ENCODE measurements at places on chromosomes 4 and X.

DNA sequence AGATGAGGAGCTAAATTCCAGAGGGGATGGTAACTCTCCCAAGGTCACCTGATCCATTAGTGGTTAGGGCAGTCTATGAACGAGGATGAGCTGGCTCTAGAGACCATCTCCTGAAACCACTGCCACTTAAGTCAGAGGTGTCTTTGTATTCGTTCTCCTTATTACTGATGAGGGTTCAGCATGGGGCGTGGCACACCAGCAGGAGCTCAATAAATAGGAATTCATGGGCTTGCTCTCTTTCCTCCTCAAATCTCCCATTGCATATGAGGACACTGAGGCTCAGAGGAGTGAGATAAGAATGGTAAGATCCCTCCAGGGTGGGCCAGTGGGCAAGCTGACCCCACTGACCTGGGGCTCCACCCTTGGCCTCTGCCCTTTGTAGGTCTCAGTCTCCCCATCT lies 1.7 kb upstream of the GATA1 start:
- no peaks in the 10 kb centered on the region for H3K36me3 ChIP-seq
- DNase-seq = no peak
- H3K27me3 ChIP-seq = peaks cover 31% of the 10 kb centered on the region
- no peak overlapping the region for H3K4me3 ChIP-seq
- peaks cover 5% of the 10 kb centered on the region for H3K4me1 ChIP-seq

- H3K27me3 ChIP-seq = no peaks in the 10 kb centered on the region
- H3K4me1 ChIP-seq = no peaks in the 10 kb centered on the region
- no peak for DNase-seq
- no peak overlapping the region for H3K4me3 ChIP-seq
- H3K36me3 ChIP-seq = no peaks in the 10 kb centered on the region
These were observed 24.9 kb upstream of the HGFAC start for GRCh38 chr4:3416821-3417221.

- H3K4me1 ChIP-seq = peaks cover 16% of the 10 kb centered on the region
- peaks cover 4% of the 10 kb centered on the region for H3K36me3 ChIP-seq
- H3K4me3 ChIP-seq = peak overlapping the region; percentile 92
- peak; percentile 4 for DNase-seq
These were observed 691 bp downstream of the MAGED1 start for GRCh38 chrX:51893931-51894696.

DNA sequence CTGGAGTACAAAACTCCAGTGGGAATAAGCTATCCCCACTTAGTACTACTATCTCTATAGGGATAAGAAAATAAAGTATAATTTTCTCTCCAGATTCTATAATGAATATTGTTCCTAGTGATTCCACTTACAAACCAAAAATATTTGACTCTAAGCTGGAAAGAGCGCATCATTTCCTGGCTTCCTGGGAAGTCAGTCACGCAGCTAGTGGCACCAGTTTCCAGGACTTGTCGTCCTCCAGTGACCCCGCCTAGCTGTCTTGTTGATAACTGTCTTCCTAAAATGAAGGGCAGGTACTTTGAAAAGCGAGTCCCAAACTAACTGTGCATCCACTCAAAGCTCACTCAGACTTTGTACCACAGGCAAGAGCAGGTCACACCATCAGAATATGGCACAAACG lies 39.3 kb downstream of the LNX1 start:
- peaks cover 15% of the 10 kb centered on the region for H3K27me3 ChIP-seq
- no peak for DNase-seq
- H3K4me3 ChIP-seq = no peak overlapping the region
- H3K4me1 ChIP-seq = no peaks in the 10 kb centered on the region
- no peak overlapping the region for H3K27ac ChIP-seq
- H3K36me3 ChIP-seq = no peaks in the 10 kb centered on the region

- no peak for DNase-seq
- peak overlapping the region; percentile 97 for H3K27ac ChIP-seq
- H3K4me3 ChIP-seq = peak overlapping the region; percentile 95
- peaks cover 3% of the 10 kb centered on the region for H3K36me3 ChIP-seq
- peaks cover 37% of the 10 kb centered on the region for H3K4me1 ChIP-seq
These were observed 457 bp downstream of the TFE3 start for GRCh38 chrX:49042581-49043219.

DNA sequence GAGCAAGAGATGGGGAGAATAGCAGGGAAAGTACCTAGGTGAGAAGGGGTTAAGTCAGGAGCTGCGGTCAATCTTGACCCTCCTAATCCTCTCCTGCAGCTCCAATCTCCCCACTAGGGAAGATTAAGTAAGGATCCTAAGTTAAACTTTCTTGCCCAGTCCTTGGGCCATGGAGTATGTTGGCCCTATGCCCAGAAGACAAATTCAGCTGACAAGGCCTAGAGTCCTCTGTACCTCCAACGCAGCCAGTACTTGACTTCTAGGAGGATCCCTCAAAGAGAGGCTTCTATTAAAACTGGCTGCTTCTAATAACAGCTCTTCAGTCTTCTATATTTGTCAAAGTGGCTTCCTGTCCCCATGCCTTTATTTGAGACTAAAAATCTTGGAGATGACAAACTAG lies 1.4 kb downstream of the CLDN2 start:
- H3K27me3 ChIP-seq = peaks cover 18% of the 10 kb centered on the region
- no peak overlapping the region for H3K27ac ChIP-seq
- no peak for DNase-seq
- peaks cover 17% of the 10 kb centered on the region for H3K4me1 ChIP-seq
- H3K4me3 ChIP-seq = no peak overlapping the region

- no peaks in the 10 kb centered on the region for H3K4me1 ChIP-seq
- no peak overlapping the region for H3K27ac ChIP-seq
- H3K36me3 ChIP-seq = no peaks in the 10 kb centered on the region
- no peaks in the 10 kb centered on the region for H3K27me3 ChIP-seq
- DNase-seq = no peak
These were observed 514.8 kb upstream of the TENM3 start for GRCh38 chr4:181728305-181728966.

DNA sequence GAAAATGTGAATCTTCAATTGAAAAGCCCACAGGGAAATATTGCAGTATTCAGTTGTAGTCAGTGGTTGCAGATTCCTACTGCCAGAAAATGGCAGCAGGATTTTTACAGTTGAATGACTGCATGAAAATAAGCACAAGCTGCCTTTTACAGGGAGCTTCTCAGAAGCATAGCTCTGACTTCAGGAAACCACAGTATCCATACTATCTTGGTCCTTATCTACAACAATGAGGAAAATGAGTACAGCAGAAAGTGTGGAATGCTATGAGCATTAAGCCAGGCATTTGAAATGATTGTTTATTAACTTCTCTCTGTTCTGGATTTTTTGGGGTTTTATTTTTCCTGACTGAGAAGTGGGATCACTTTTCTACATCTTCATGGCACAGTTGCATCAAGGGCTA lies 34.6 kb upstream of the PRRG1 start:
- no peaks in the 10 kb centered on the region for H3K4me1 ChIP-seq
- H3K4me3 ChIP-seq = no peak overlapping the region
- H3K36me3 ChIP-seq = no peaks in the 10 kb centered on the region
- H3K27me3 ChIP-seq = peaks cover 7% of the 10 kb centered on the region
- DNase-seq = no peak
- H3K27ac ChIP-seq = no peak overlapping the region

GRCh38 chr4:147137280-147137679 lies 191.6 kb upstream of the TTC29 start:
- H3K36me3 ChIP-seq = no peaks in the 10 kb centered on the region
- peaks cover 7% of the 10 kb centered on the region for H3K27me3 ChIP-seq
- H3K4me3 ChIP-seq = no peak overlapping the region
- no peaks in the 10 kb centered on the region for H3K4me1 ChIP-seq
- H3K27ac ChIP-seq = no peak overlapping the region
- no peak for DNase-seq

DNA sequence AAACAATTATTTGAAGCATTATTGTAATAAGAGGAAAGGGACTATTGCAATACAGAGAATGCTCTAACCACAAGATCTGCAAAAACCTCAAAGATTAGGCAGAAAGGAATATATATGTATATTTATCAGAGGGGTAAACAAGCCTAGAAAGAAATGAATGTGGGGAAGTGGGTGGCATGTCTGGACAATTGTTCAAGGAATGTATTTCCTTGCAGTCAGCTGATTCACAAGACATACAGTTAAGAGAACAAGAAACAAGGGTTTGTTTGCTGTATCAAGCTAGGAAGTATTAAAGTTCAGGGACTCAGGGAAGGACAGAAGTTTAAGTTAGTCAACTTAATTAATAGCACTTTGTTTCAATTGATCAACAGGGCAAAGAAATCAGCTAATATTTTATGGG lies 514.7 kb downstream of the CENPC start:
- H3K27me3 ChIP-seq = no peaks in the 10 kb centered on the region
- no peak for DNase-seq
- no peak overlapping the region for H3K4me3 ChIP-seq
- no peak overlapping the region for H3K27ac ChIP-seq
- H3K4me1 ChIP-seq = no peaks in the 10 kb centered on the region
- no peaks in the 10 kb centered on the region for H3K36me3 ChIP-seq

- peaks cover 28% of the 10 kb centered on the region for H3K27me3 ChIP-seq
- H3K27ac ChIP-seq = no peak overlapping the region
- peaks cover 4% of the 10 kb centered on the region for H3K4me1 ChIP-seq
- no peaks in the 10 kb centered on the region for H3K36me3 ChIP-seq
These were observed 28.8 kb upstream of the SCOC start for GRCh38 chr4:140344621-140345020.

DNA sequence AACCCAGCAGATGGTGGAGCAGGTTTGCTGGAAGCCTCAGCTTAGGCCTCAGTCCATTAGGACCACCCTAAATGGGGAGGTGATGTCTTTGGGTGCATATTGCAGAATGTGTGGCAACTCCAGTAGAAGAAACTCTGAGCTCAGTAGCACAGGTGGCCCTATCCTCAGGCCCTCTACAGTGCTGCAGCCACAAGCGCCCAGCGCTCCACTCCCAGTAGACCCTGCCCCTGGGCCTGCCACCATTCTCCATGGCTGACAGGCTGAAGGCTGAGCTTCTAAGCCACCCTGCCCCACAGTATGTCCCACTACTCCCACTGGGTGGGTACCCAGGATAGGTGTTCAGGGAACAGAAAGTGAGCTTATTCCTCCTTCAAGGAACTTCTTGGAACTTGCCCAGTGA lies 162.8 kb upstream of the MAMLD1 start:
- H3K27ac ChIP-seq = no peak overlapping the region
- DNase-seq = no peak
- peaks cover under 1% of the 10 kb centered on the region for H3K27me3 ChIP-seq
- peaks cover 17% of the 10 kb centered on the region for H3K4me1 ChIP-seq
- H3K4me3 ChIP-seq = no peak overlapping the region

GRCh38 chr4:178480881-178481280 lies 1038.6 kb upstream of the AGA start:
- H3K27me3 ChIP-seq = no peaks in the 10 kb centered on the region
- no peak overlapping the region for H3K4me3 ChIP-seq
- DNase-seq = no peak
- H3K36me3 ChIP-seq = no peaks in the 10 kb centered on the region
- H3K4me1 ChIP-seq = no peaks in the 10 kb centered on the region

GRCh38 chr4:128831531-128832242 lies 22.2 kb downstream of the JADE1 start:
- DNase-seq = no peak
- peaks cover 5% of the 10 kb centered on the region for H3K36me3 ChIP-seq
- no peaks in the 10 kb centered on the region for H3K27me3 ChIP-seq
- no peak overlapping the region for H3K4me3 ChIP-seq
- H3K4me1 ChIP-seq = peaks cover 42% of the 10 kb centered on the region

DNA sequence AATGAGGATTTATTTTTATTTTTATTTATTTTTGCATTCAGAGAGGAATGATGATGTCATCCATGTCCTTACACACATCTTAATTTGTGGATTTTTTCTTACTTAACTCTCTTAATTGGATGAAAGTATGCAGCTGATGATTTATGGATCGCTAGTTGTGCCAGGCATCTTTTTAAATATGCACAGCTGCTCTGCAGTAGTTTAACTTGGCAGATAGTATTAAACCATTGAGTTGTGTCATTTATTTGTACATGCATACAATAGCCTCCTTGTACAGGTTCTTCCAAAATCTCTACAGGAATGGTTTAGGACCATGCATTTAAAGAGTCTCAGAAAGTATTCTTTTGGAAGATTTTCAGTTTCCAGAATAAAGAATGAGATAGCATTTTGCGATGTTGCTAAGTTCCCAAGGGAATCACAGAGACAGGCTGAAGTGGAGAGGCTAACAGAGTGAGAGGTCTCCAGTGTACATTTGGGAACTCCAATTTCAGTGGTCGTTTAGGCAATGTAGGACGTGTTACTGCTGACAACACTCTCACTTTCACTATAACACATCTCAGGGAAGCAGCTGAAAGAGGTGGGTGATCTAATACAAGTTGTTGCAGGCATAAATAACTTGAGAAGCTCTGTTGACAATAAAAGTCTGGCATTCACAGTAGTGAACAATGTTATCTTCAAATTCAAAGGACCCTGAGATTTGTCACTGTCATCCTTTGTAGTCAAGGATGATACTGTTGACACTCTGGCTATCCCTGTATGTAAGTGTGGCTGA lies 49.9 kb upstream of the SCRG1 start:
- H3K36me3 ChIP-seq = no peaks in the 10 kb centered on the region
- no peak overlapping the region for H3K27ac ChIP-seq
- DNase-seq = no peak
- H3K4me3 ChIP-seq = no peak overlapping the region

All from activated T-cell treated with anti-CD3 and anti-CD28 coated beads, Interleukin-2, amount 50 U/mL, for 72 hours (primary cell).